ENCODE measurements at places on chromosomes 6 and 20.
A peak's percentile ranks its signal among the peaks of the same experiment; 100 is the strongest.

- DNase-seq, result no peak
Observed at GRCh38 chr6:52124126-52125121, 37.0 kb upstream of the PKHD1 start.

DNA sequence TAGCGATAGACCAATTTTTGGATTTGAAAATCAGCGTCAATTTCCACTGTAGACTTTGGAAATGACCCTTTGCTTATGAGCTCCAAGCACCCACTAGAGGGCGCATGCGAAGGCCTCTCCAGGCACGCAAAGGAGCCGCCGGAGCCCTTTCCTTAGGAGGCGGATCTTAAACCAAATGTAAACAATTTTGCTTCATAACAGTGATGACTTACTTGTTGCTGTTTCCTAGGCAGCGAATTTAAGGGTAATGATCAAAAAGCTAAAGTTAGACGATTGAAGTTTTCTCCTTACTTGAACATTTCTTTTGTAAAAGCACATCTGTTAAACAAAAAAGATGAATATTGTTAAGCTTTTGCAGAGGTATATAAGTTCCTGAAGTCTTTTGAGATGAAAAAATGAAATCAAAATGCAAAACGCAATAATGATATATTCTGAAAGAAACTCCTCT, 29.2 kb upstream of the EXOC2 start:
- DNase-seq, result peak; percentile 65

- no peak for DNase-seq
Observed at GRCh38 chr6:3228046-3228671, 706 bp upstream of the TUBB2B start.

- no peak for DNase-seq
Observed at GRCh38 chr6:9620687-9621086, 794.2 kb downstream of the TFAP2A start.

- no peak for DNase-seq
Observed at GRCh38 chr6:47563162-47563561, 85.6 kb downstream of the CD2AP start.

- DNase-seq, result no peak
Observed at GRCh38 chr20:34369265-34369664, 6.2 kb downstream of the ITCH start.

DNA sequence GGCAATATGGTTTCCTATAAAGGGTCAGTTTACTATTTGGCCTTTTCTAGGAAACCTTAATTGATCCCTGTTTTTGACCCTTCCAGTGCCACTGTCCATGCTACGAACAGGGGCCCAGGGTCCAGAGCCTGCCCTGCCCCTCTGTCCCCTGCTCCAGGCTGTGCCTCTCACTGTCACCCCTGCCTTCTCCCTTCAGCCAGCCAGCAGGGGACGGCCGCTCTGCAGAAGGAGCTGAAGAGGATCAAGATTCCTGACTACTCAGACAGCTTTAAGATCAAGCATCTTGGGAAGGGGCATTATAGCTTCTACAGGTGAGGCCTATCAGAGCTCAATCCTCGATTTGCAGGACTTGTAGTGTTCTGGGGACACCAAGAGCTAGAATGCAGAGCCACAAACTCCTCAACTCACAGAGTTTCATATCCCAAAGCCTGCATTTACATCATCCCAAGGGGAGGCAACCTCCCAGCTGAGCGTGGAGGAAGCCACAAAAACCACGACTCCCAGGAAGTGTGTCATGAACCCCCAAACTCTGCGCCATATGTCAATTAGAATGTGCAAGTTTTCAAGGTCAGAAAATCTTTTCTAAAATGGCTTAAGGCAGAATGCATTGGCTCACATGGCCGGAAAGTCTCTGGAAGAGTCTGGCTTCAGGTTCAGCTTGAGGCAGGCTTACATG, 3.6 kb downstream of the BPI start:
- DNase-seq, result no peak

GRCh38 chr6:47631797-47632196, 66.6 kb upstream of the ADGRF4 start:
- DNase-seq, result no peak

GRCh38 chr6:147522597-147522996, 14.1 kb downstream of the SAMD5 start:
- DNase-seq, result no peak

GRCh38 chr6:35754452-35755277, 17.8 kb downstream of the ARMC12 start:
- DNase-seq, result no peak

GRCh38 chr6:170294298-170294730, 3.4 kb upstream of the DLL1 start:
- no peak for DNase-seq

GRCh38 chr6:34525431-34526175, 30.5 kb downstream of the SPDEF start:
- DNase-seq, result peak; percentile 42

- no peak for DNase-seq
Observed at GRCh38 chr6:13328875-13329183, 492 bp upstream of the TBC1D7 start.

DNA sequence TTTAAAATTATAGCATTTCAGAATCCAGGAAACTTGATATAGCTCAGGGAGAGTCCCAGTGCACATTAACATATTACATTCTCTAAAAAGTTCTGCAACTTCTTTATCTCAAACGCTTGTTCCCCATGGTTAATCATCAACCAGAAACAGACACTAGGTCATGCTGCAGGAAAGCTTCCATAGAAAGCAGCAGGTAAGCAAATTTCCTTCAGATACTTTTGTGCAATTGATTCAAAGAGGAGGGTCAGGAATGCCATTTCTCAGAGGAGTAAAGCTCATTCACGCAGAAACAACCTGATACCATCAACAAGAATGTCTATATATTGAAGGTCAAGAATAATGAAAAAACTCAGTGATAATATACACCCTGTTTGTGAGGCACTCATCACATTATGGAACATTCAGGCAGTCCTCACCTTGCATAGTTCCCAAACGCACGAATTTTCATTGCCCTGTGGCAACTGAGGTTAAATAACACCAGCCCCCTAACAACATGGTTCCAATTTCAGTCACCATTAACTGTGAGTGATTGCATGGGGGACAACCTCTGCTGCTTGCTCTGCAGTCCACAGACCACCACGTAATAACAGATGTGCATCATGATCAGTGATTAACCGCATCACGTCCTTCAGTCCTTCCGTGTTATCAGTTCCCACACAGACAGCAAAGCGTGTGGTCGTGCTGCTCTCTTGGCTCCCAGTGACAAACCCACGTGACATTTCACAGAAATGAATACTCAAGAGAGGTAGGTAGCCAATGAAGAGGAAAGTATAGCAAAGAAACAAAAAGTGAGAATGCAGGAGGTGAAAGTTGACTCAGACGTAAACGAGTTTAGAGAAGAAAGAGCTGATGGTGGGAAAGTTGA, 95.7 kb downstream of the LY86 start:
- no peak for DNase-seq

GRCh38 chr6:315226-315625, 22.9 kb downstream of the DUSP22 start:
- no peak for DNase-seq

DNA sequence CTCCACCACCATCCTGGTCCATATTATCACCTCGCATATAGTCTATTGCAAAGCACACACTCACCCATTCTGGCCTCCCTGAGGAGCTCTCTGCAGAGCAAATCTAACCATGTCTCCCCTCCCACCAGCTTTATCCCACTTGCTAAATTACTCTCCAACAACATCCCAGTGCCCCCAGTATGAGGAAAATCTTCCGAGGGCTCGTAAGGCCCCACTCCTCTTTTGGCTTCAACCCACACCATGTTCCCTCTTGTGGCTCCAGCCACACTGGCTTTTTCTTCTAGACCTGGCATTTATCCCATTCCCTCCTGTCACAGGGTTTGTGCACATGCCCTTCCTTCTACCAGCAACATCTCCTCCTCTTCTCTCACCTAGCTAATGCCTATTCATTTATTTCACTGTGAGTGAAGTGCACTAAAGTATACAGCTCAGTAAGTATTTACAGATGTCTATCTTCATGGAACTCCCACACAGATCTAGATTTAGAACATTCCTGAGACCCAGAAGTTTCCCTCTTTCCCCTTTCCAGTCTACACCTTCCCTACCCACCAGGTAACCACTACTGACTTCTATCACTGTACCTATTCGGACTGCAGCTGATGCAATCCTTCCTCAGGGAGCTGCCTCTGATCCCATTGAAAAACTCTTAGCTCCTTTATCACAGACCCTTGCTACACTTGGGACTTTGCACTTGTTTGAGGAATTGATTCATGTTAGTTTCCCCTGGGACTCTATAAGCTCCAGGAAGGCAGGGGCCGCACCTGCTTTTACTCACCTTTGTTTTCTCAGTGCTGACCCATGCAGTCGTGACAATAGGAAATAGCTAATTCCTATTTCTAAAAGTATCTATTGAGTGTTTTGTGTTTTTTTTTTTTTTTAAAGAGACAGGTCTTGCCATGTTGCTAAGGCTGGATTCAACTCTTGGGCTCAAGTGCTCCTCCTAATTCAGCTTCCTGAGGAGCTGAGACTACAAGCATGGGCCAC, 15.5 kb downstream of the MRPL14 start:
- DNase-seq, result no peak

DNA sequence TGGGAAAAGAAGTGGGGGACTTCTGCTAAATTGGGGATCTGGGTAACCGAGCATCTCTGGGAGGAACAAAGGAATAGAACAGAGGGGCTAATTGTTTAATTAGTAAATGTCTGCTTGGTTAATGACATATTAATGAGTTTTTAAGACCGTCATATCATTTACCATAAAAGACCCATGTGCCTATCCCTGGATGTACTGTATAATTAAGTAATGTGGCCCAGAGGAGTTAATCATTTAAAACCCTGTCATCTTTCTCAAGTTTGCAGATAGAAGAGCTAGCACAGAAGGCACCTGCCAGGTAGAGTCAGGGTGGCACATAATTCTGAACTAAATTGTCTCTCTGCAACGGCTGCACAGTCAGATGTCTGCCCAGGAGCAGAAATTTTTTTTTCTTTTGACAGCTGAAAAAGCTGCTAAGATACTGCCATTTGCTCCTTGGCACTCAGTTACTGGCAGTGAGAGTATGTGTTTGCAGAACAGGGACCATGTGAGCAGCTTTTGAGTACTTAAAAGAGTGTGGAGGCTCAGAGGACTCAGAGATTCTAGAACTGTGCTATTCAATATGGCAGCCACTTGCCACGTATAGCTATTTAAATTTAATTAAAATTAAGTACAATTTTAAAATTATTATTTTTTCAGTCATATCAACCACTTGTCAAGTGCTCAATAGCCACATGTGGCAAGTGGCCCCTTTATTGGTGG, 202.7 kb upstream of the SLC35B3 start:
- DNase-seq, result no peak

- no peak for DNase-seq
Observed at GRCh38 chr6:88922775-88923548, 40.5 kb downstream of the RNGTT start.

GRCh38 chr20:4329232-4329631, 313.9 kb upstream of the RNF24 start:
- no peak for DNase-seq

- no peak for DNase-seq
Observed at GRCh38 chr6:149046822-149047246, 270.7 kb upstream of the TAB2 start.

GRCh38 chr6:20092071-20092566, 120.2 kb downstream of the MBOAT1 start:
- DNase-seq, result no peak

DNA sequence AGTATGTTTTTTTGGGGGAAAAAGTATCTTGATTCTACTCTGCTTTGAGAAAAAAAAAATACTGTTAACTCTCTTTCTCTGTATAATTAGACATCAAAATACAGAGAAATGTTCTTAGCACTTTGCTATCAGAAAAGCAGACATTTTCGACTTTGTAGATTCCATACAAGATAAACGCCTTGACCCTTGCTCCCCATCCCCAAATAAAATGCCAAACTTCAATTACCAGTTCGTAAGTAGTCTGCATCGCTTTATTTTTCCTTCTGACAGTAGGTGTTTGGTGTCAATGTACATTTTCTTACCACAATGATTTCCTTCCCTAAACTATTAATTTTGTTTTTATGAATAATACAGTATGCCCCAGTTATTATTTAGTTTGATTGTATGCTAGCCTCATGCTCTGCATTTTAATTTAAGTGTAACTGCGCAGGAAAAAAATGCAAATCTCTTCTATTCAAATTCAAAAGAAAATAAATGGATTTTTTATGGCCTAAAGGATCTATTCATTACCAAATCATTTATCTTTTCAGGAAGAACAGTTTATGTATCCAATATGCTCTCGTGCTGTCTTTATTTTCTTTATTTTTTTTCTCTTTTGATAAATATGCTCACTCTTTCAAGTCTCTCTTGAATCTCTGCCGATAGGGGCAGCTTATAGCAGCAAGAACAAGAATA, 84.8 kb upstream of the ZNF217 start:
- no peak for DNase-seq

- DNase-seq, result peak; percentile 61
Observed at GRCh38 chr6:148244217-148244935, 98.3 kb upstream of the SASH1 start.

DNA sequence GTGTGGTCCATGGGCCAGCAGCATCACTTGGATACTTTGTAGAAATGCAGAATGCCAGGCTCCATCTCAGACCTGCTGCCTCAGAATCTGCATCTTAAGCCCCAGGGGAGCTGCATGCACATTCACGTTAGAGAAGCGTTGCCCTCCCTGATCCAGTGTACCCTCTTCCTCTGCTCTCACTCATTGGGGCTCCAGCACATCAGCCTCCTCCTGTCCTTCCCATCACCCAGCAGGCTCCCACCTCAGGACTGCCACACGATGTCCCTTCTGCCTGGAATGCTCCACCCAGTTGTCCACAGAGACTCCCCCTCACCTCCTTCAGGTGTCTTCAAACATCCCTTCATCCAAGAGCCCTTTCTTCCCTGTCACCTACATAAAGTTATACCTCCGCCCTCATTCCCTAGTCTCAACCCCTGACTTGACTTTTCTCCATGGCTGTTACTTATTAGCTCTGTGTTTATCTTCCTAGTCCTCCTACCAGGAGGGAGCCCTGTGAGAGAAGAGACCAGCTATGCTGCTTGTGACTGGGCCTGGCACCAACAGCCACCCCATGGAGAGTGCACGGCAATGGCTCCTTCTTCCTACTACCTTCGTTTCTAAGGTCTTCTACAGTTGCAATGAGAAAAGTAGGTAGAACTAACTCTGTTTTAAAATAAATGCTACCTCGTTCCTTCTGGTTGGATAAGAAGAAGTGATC, 3.3 kb upstream of the ACSS1 start:
- no peak for DNase-seq

- DNase-seq, result no peak
Observed at GRCh38 chr20:46304361-46304760, 3.9 kb downstream of the CDH22 start.

- DNase-seq, result no peak
Observed at GRCh38 chr20:43191946-43192863, 2.5 kb upstream of the PTPRT start.

GRCh38 chr20:32315891-32316290, 38.4 kb downstream of the KIF3B start:
- no peak for DNase-seq

- no peak for DNase-seq
Observed at GRCh38 chr6:7671581-7671980, 54.3 kb upstream of the BMP6 start.

- DNase-seq, result no peak
Observed at GRCh38 chr6:156865019-156865629, 87.9 kb downstream of the ARID1B start.
